T-helper 17 cell (primary cell): ENCODE measurements at places on chromosomes 6 and 20. TPM values are rescaled to one million over a fixed set of nuclear protein-coding genes. Genes with fewer than 3 reads are reported as not detected.

BPIFA1 gene
- not detected for total RNA-seq

LPIN3 gene
- total RNA-seq: 0.16 TPM

GTSF1L gene
- total RNA-seq: not detected

SSTR4 gene
- total RNA-seq: not detected

PBX2 gene
- total RNA-seq: 110 TPM
